EL (cell line): ENCODE measurements at places on chromosomes 2 and 18.

- DNase-seq, result no peak
These were observed 63.0 kb downstream of the GREB1 start for GRCh38 chr2:11596801-11597200.

DNA sequence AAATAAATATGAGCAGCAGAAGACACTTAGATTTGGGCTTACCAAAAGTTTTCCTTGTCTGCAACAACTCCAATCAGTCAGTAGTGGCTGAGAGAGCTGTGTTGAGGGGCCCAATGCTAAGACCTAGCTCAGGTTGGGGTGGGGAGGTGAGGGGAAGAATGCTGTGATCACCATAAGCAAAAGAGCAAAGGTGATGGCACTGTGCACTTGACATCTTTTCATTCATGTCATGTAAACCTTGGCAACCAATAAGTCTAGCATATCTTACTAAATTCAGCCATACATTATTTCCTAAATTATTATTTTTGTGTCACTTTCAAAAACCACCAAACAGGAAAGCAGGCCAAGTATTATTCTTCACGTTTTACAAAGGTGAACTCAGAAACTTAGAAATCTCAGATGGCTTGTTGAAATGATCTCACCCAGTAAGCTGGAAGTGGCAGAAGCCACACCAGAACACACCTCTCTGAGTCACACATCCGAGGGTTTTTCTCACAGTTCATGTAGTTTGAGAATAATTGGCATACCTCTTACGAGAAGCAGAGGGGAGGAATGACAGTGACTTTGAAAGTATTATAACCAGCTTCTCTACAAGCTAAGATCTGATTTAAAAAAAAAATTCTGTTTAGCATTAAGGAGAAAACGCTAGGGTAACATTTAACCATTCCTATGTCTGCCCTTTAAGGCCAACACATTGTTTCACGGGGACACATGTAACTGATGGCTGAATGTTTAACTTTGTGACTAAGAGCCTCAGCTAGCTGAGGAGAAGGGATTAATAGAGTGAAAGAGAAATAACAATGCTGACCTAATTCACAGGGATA lies 43.3 kb upstream of the SETBP1 start:
- peak; percentile 57 for DNase-seq

- no peak for DNase-seq
These were observed 89.6 kb upstream of the PMAIP1 start for GRCh38 chr18:59810183-59810582.

DNA sequence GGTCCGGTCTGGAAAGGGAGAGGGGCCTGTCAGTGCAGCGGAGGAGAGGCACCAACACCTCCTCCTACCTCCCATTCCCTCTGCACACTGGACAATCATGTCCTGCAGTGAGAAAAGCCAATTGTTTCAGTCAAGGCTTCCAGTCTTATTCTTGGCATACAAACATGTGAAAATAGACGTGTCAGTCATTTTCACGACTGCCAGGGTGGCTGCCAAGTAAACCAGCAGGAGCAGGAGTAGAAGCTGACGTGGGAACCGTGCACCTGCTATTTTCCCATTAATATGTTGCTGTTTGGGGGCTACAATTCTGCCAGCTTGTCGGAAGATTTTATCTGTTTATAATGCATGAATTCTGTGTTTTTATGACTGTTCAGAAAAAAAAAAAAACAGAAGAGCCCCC lies 202.3 kb downstream of the SPP2 start:
- no peak for DNase-seq

DNA sequence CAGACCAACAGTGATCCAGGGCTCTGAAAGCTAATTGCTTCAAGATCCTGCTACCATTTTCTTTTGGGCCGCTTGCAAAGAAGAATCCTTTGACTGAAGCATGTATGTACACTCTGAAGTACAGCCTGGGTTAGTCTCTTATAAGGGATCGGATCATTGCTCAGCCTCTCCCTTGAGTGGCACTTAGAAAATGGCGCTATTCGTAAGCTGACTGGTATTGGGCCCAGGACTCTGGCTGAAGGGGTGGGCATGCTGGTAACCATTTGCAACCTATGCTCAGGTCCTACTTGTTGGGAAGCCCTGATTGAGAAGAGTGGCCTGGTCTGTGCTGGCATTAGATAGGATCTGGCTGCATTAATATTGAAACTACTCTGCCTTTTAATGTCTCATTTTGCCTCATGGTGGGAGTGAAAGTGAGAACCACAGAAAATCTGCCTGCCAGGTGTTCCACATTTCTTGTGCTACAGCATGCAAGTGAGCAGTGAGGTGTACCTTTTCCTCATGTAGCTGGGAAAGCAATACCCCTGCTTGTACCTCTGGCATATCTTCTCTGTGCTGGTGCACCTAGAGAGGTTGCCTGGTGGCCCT lies 661 bp upstream of the MGAT5 start:
- no peak for DNase-seq

DNA sequence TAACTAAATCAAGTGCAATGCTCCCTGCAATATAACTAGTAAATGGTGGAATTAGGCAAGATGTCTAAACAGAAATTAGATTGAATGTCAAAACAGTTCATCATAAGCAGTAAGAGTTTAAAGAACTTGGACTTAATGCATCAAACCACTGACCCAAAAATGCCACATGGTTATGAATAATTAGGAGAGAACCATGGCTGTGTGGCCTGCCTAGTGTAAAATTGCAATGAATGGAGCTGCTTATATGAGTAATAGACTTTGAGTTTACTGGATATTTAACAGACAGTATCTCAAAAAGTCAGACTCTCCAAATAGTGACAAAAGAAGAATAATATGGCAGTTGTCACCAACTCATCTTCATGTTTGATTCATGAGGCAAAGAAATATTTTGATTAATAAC lies 101.6 kb upstream of the COL5A2 start:
- DNase-seq, result no peak

- DNase-seq, result peak; percentile 78
These were observed 72.9 kb downstream of the PKP4 start for GRCh38 chr2:158529379-158530259.

GRCh38 chr2:37560863-37561614 lies 110.4 kb downstream of the CDC42EP3 start:
- DNase-seq, result no peak

- DNase-seq, result no peak
These were observed 89.6 kb downstream of the TCF7L1 start for GRCh38 chr2:85222792-85223191.

DNA sequence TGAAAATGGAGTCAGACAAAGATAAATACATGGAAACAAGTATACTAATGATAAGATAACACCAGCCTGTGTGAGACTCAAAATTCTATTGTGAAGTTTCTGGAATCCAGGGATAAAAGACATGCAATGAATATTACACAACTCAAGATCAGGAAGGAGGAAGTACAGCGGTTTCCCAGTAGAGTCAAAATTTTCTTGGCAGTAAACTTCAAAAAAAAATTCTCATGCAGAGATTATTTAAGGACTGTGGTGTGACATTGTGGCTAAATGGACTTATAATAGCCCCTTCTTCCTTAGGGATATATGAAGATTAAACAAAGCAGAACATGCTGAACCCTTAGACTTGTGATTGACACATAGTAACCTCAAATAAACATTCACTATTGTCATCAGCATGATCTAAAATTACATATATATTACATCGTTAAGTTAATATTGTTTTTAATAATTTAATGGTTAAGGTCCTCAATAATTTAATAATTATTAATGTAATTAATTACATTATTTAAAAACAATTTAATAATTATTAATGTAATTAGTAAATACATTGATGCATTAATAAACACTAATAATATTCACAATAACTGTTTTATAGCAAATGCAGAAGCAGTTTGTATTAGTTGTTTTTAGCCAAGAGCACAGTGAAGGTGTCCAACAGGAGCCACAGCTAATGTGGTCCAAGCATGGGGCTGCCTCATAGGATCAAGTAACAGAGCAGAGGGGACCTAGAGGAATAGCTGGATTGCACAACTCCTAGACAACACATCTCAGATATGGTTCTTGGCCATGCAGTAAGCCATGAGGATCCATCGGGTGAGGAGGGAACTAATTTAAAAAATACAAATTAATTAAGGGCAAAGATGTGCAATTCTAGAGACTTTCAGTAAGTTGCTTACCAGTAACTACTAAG lies 77.3 kb downstream of the POLE4 start:
- no peak for DNase-seq
